Retinal pigment epithelial cell (primary cell): ENCODE measurements at places on chromosomes 12 and 14.

GRCh38 chr14:35879654-35880249, 53.6 kb downstream of the BRMS1L start:
- DNase-seq = no peak

DNA sequence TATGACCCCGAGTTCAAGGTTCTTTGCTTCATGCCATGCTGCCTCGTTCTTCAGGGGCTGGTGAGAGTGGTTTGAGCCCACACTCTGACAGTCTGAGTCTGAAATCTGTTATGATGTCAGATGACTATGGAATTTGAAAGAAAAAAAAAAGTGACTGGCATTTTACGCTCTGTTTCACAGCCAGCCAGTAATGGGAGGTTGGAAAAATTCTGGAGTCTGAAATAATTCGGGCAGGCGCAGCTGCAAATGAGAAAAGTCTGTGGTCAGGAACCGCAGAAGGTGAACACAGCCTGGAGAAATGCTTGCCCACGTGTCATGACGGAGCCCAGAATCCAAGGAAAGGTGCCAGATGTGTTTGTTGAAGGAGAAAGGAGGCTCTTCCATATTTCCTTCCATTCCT, 269.8 kb upstream of the PWP1 start:
- peak; percentile 66 for DNase-seq

DNA sequence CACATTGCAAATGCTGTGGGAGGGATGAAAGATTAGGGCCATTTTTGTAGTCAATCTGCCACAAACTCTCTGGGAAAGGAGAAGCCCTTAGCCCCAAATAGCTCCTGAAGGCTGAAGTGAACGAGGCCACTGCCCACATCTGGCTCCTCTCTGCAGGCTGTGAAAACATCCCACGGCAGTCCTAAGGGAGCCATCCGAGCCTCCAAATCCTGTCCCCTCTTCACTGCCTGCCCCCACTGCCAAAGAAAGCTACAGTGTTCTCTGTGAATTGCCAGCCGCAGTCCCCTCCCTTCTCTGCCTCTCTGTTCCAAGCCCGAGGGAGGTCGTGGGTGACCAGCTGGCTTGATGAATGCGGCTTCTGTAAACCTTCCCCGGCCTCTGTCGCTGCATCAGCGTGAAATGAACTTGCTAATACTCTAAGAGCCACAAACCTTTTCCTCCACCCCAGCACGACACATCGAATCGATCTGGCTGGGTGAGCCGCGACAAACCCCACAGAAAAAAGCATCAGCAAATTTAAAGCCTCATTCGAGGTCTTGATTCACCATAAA, 180.7 kb upstream of the NRXN3 start:
- no peak for DNase-seq

GRCh38 chr12:127035011-127035879, 1231.7 kb upstream of the TMEM132C start:
- DNase-seq = no peak

DNA sequence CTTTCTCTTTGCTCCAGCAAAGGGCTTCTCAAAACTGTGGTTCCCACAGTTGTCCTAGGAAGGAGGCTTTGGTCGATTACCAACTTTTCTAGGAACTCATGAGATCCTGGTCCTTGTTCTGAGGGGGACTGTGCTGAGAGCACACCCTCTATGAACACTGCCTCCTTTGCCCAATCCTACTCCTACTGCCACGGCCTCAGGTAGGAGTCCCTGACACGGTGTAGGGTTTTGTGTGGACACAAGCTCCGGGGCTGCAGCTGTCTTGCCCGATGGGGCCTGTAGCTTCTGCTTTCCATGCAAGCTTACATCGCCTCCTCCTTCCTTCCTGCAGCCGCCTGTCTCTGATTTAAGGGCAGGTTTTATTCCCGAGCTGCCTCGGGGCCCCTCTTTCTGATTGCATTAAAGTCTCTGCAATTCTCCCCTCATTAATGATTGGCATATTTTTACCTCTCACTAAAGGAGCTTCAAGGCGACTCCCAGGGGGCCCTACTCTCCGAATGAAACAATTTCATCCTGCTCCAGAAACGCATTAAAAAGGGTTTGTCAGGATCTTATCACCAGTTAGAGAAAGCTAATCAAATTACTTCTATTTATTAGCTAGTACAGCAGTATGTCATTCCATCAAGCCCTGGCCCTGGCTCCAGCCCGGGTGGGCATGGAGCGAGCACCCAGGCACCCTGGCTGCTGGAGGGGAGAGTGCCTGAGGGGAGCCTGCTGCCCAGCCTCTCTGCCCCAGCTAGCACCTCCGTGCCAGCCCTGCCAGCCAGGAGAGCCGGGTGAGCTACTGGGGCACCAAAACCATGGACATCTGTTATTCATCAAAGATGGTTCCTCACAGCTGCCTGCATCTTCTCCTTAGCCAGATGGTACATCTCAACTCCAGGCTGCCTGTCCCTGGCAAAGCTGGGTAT, 38.0 kb upstream of the ESRRB start:
- DNase-seq = no peak

DNA sequence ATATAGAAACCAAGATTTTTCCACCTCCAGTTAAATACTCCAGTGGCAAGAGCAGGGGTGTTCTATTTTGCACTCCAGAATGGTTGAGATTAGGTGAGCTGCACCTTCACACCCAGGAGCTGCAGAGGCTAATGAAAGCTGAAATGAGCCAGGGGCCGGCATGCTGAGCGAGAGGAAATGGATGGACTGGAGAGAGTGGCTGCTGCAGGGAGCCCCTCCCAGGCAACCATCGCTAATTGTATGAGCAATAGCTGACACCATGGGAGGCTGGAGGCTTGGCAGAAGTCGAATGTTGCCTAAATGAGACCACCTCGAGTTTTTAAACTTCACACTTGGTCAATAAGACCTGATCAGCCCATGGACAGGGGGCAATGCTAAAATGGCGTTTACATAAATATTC, 301.8 kb upstream of the TMPO start:
- no peak for DNase-seq

DNA sequence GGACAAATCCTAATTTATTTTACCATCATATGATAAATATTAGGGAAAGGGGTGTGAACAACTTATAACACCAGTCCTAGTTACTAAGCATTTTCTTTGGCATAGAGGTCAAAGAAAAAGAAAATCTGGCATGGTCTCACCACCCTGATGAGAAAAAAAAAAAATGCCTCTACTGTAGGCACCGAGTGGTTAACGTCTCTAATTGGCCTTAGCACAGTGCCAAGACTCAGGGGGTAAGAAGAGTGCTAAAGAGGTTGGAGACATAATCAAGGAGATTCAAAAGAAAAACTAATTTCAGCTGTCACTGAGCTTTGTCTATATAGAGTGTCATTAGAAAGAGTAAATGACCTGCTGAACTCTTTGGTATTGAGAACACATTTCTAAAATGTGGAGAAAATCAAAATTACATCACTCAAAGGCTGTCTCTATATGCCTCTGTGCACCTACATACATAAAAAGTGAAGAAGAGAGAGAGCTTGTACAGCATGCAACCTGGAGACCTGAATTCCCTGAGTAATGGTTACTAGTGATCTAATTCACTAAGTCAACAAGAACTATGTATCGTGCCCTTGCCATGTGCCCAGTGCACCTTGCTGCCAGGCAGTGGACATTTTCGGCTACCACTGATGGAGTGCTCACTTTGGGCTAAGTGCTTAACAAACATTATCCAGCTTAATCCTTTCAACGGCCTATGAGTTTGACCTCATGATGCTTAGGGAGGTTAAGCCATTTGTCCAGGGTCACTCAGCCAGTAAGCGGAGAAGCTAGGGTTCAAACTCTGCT, 113.8 kb upstream of the G2E3 start:
- no peak for DNase-seq

GRCh38 chr14:95133282-95133681, 24.0 kb downstream of the DICER1 start:
- DNase-seq = no peak

GRCh38 chr12:54859502-54859901, 5.2 kb downstream of the MUCL1 start:
- no peak for DNase-seq

DNA sequence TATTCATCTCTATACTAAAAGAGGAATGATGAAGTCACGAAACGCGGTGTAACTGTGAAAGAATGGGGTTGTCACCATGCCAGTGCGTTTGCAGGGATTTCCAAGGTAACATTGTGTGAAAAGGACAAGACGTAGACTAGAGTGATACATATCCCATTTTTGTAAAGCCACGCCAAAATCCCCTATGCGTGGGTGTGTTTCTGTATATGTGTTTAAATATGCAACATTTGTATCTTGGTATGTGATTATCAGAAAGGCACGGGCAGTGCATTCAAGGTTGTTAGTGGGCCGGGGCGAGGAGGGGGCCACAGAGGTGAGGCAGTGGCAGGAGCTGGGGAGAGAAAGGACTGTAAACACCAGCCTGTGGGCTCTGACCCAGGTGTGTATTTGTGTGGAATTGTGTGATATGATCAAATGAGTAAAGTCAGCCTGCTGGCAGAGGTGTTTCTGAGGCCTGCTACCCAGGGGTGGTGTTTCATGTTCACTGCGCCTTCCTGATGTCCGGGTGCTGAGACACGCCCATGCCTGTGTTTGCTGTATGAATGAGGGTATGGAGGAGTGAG, 137.8 kb downstream of the ADGRD1 start:
- DNase-seq = no peak

DNA sequence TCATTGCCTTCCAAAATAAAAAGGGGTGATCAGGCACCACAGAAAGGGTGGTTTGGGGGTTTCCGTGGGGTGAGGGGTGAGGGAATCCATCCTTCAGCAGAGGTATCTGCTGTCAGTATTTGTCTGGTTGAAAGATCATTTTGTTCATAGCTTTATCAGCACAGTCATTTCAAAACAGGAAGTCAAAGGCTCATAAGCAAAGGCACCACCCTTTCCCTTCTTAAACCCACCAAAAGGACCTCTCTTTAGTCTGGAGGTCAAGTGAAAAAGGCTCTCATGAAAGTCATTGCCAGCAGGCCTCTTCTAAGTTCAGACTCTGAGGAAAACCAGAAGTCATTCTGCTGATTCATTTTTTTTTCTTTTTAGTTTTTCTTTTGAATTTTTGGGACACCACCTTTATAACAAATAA, 6.2 kb downstream of the CHST11 start:
- no peak for DNase-seq

- DNase-seq = no peak
These were observed 31.0 kb upstream of the CCND2 start for GRCh38 chr12:4242595-4242994.

GRCh38 chr12:75658901-75659823, 147.8 kb upstream of the KRR1 start:
- no peak for DNase-seq

GRCh38 chr14:77097006-77097699, 905 bp upstream of the CIPC start:
- DNase-seq = no peak

- no peak for DNase-seq
These were observed 76.1 kb downstream of the TTC7B start for GRCh38 chr14:90740081-90740480.

GRCh38 chr14:68888025-68888850, 90.9 kb downstream of the ACTN1 start:
- no peak for DNase-seq
